Stimulated activated CD8-positive, alpha-beta memory T cell treated with anti-CD3 and anti-CD28 coated beads, Interleukin-15, amount 100 ng/mL, for 4 hours (primary cell): ENCODE measurements at places on chromosomes 1 and 21.
A peak's percentile ranks its signal among the peaks of the same experiment; 100 is the strongest.

- no peak for DNase-seq
Measured at GRCh38 chr1:179881642-179882252, 338 bp upstream of the TOR1AIP1 start.

GRCh38 chr1:243501002-243501401, 245.2 kb downstream of the SDCCAG8 start:
- no peak for DNase-seq

DNA sequence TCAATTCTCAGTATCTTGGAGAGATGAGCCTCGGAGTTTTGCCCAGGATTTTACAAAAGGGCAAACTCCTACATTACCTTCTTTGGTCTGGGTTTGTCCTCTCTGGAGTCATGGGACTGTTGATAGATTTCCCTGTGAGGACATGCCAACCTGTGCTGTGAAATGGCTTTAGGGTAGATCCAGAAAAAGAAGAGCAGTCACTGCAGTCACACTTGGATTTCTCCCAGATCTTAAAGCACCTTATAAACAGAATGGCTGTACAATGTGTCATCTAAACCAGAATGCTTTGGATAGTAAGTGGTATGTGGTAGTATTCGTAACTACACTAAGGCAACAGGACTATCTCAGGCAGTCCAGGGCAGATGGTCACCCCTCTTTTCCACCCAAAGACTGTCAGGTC, 1.9 kb upstream of the CSRP1 start:
- no peak for DNase-seq

GRCh38 chr1:245608271-245608670, 453.5 kb downstream of the KIF26B start:
- no peak for DNase-seq

GRCh38 chr1:41862384-41863221, 56.1 kb downstream of the HIVEP3 start:
- DNase-seq: peak; percentile 45

DNA sequence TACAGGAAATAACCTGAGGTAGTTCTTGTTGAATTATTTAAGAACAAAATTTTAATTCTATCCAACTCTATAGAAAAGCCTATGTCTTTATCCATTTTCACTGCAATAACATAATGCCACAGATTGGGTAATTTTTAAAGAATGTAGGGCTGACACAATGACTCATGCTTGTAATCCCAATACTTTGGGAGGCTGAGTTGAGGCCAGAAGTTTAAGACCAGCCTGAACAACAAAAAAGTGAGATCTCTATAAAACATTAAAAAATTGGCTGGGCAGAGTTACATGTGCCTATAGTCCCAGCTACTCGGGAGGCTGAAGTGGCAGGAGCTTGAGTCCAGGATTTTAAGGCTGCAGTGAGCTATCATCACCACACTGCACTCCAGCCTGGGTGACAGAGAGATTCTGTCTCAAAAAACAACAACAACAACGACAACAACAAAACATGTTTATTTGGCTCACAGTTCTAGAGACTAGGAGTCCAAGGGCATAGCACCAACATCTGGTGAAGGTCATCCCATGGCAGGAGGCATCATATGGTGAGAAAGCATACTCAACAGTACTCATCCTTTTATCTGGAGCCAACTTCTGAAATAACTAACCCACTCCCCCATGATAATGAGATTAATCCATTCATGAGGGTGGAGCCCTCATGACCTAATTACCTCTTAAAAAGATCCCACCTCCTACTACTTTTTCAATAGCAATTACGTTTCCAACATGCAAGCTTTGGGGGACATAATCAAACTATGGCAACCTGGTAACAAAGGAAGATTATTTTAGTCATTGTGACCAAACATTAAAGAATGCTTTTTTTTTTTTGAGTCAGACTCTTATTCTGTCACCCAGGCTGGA, 59.6 kb downstream of the ABL2 start:
- DNase-seq: no peak

DNA sequence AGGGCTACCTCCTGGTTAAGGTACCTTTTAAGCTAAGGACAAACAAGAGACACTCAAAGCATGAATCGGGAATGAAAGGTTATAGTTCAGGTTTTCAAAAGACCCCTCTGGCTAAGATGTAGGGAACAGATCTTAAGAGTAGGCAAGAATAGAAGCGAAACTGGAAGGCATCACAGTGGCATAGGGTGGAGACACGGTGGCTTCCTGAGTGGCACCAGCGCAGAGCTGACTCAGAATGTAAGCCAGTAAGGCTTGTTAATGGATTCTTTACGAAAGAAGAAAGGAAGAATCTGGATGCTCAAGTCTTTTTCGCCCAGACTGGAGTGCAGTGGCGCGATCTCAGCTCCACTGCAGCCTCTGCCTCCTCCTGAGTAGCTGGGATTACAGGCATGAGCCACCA, 21.2 kb downstream of the PADI6 start:
- DNase-seq: no peak

DNA sequence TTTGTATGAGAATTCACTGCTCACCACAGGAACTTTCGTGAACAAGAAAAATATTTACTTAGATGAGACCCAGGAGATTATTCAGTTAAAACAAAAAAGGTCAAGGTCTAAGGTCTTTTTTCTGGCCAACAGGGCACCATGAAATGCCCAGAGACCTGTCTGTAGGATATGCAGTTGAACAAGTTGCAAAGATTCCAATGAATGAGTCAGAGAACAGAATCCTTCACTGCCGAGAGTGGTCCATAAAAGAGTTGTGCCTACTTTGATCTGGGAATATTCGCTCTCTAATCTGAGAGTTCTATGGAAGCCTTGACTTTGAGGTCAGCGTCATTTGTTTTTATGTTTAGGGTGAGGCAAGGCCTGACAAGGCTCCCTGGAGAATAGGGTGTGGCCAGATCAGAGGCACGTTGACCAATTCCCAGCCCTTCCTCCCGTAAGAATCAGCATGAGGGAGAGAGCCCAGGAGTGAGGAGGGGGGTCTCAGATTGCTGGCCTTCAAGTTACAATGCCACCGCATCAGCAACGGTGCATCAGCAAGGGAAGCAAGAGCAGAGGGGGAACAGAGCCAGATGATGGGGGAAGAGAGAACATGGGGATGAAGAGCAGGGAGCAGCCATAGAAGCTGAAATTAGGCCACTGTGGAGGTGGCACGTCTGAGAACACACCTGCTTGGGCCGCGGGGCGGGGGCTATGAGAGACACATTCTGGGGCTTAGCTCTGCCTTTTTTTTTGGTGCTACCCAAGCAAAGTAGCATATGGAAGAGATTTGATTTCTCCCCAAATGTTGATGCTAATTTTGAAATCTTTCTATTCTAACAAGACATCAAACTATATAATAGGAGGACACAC, 206.4 kb upstream of the RAB4A start:
- DNase-seq: no peak

DNA sequence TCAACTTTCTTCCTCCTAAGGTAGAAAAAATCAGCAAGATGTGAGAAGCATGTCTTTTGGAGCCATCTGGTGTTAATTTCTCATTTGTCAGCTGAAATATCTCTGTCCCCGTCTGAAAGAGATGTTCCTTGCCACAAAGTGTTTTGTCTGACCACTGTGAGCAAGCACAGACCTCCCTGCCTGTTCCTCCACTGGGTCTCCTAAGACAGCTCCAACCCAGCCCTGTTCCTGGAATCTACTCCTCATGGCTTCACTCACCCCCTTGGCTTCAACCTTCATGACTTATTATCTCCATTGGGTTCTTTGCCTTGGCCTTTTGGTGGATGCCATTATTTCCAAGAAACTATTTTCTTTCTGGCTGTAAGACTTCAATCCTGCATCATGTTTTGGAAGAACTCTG, 65.7 kb upstream of the CACHD1 start:
- DNase-seq: no peak

DNA sequence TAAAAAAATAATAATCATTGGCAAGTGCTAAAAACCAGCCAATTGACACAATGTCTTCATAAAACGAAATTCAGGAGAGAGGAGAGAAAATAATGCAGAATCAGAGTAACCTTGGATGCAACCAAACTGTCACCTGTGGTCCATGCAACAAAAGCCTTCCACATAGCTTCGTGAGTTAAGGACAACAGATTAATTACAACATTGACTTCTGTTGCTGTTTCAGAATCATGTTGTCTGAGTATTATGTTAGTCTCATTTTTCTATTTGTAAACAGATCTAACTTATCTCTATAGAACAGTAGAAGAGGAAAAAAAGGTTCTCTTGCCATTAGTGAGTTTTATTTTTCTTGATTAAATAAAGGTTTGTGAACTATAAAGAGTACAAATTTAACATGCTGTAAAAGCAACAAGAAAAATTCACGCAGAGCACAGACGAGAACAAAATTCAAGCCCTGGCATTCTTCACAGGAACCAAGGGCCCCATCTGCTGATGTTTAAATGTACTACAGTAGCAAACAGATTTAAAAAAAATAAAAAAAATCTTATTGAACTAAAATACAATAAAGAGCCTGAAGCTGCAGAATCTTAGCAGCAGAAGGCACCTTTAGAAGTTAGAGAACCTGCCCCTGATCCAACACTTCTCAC, 381.1 kb upstream of the PKN2 start:
- no peak for DNase-seq

GRCh38 chr1:174217787-174218574, 58.7 kb downstream of the RABGAP1L start:
- DNase-seq: no peak

GRCh38 chr1:238581332-238581731, 690.6 kb upstream of the ZP4 start:
- DNase-seq: no peak

DNA sequence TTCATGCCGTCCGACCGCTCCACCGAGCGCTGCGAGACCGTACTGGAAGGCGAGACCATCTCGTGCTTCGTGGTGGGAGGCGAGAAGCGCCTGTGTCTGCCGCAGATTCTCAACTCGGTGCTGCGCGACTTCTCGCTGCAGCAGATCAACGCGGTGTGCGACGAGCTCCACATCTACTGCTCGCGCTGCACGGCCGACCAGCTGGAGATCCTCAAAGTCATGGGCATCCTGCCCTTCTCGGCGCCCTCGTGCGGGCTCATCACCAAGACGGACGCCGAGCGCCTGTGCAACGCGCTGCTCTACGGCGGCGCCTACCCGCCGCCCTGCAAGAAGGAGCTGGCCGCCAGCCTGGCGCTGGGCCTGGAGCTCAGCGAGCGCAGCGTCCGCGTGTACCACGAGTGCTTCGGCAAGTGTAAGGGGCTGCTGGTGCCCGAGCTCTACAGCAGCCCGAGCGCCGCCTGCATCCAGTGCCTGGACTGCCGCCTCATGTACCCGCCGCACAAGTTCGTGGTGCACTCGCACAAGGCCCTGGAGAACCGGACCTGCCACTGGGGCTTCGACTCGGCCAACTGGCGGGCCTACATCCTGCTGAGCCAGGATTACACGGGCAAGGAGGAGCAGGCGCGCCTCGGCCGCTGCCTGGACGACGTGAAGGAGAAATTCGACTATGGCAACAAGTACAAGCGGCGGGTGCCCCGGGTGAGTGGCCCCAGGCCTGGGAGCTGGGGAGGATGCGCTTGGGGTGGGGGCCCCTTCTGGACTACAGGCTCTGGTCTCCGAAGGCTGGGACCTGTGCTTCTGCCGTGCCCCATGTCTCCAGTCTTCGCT, 1.1 kb downstream of the SKI start:
- no peak for DNase-seq

DNA sequence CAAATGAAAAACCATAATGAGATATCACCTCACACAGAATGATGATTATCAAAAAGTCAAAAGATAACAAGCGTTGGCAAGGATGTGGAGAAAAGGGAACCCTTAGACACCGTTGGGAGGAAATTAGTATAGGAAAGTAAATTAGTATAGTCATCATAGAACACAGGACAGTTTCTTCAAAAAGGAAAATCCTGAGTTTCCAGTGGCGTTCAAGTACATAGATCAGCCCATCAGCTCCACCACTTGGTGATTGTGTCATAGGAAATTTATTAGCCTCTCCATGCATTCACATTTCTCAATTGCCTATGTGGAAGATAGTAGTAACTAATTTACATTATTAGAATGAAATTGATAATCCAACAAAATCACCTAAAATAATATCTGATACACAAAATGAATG, 20.8 kb upstream of the GBP2 start:
- no peak for DNase-seq

- no peak for DNase-seq
Measured at GRCh38 chr1:28249866-28250295, 9.4 kb upstream of the SESN2 start.

DNA sequence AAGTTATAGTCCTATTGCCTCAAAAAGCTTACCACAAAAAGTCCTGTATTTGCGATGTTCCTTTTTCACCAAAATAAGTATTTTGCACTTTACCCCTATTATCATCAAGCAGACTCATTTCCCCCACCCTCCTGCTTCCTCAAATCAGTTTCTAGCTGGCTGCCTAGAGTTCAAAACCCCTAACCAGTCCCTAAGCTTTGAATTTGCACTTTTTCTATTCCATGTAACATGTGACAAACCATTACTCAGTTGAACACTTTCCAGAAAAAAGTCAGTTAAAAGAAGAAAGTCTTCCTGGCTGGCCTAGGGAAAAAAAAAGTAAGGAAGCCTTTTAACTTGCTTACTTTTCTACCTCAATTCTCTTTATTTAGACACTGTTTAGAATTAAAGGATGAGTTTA, 8.2 kb downstream of the CEP170 start:
- DNase-seq: no peak

DNA sequence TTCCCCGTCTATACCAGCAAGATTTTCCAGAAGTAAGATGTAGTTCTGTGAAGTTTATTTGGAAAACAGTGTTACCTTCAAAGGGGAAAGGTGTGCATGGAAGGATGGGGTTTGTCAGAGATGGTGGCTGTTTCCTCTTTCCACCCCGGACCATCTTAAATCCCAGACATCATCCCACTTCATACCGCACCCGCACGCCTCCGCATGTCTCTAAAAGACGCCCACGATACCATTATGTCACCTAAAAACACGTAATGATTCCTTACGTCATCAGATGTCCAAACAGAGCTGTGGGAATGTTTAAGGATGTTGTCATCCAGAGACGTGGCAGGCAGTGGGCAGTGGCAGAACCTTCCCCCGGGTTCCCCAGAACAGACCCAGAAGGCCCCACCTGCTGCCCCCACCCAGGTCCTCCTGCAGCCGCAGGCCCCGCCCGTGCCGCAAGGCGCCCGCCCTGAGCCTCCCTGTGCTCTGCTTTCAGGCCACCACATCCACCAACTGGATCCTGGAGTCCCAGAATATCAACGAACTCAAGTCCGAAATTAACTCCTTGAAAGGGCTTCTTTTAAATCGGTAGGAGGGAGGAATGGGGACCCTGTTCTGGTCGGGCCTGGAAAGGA, 152.2 kb downstream of the PEX14 start:
- DNase-seq: no peak

DNA sequence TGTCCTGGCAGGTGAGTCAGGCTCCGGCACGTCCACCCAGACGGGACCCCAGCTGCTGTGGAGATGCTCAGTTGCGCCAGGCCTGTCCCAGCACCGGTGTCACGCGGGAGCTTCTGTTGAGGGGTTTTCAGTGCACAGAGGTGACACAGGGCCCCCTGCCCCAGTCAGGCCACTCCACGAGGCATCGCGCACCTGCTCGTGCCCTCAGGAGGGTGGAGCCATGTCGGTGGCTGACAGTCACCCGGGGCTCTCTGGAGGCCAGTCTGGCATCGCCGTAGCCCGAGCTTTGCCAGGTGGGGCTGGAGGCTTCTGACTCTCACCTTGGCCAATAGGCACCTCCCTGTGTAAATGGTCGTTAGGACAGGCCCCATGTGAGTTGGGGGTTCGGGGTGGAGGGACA, 11.1 kb downstream of the TMEM240 start:
- no peak for DNase-seq
